ENCODE measurements at places on chromosomes 7 and 10.

- no peak overlapping the region for H3K27ac ChIP-seq
- H3K36me3 ChIP-seq: no peaks in the 10 kb centered on the region
- peaks cover 4% of the 10 kb centered on the region for H3K4me1 ChIP-seq
- DNase-seq: no peak
- no peak overlapping the region for H3K4me3 ChIP-seq
- no peaks in the 10 kb centered on the region for H3K27me3 ChIP-seq
Measured at GRCh38 chr7:979886-980571, 3.0 kb upstream of the CYP2W1 start.

DNA sequence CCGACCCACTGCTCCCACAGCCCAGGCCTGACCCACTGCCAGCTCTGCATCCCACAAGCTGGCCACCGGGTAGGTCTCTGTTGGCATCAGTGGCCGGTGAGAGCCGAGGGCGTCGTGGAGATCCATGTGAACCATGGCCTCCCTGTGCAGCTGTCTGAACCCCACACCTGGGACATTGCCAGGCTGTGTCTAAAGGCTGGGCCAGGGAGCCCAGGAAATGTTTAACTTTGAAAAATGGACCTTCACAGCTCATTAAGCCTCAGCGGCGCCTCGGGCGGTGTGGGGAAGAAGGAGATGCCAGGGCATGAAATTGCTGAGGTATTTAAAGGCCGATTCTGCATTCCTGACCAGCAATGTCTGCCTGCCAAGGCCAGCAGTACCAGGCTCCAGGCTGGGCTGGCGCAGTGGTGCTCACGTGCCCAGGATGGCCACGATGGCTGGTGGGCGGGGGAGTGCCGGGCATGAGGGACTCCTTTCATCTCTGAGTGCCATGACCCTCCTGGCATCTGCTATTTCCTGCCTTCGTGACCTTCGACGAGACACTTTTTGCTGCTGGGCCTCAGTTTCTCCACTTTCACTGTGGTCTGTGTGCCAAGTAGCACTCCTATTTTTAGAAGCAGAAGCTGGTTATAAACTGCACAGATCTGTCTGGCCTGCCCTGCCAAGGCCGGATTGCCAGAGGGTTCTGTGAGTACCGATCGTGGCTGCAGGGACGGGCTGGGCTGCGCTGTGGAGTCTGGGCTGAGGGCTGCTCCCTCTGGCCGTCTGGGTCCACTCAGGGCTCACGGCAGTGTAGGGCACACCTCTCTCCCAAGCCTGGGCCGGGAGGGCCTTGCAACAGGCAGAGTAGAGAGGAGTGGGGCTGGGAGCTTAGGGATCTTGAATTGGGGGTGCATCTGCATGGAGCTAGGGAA is 21.8 kb downstream of the ELFN1 start:
- H3K27ac ChIP-seq: peak overlapping the region; percentile 63
- peaks cover 4% of the 10 kb centered on the region for H3K36me3 ChIP-seq
- H3K4me3 ChIP-seq: no peak overlapping the region
- DNase-seq: no peak
- no peaks in the 10 kb centered on the region for H3K4me1 ChIP-seq

- no peaks in the 10 kb centered on the region for H3K27me3 ChIP-seq
- H3K4me3 ChIP-seq: no peak overlapping the region
- H3K4me1 ChIP-seq: no peaks in the 10 kb centered on the region
Measured at GRCh38 chr10:34959321-34959720, 130.8 kb downstream of the CUL2 start.

DNA sequence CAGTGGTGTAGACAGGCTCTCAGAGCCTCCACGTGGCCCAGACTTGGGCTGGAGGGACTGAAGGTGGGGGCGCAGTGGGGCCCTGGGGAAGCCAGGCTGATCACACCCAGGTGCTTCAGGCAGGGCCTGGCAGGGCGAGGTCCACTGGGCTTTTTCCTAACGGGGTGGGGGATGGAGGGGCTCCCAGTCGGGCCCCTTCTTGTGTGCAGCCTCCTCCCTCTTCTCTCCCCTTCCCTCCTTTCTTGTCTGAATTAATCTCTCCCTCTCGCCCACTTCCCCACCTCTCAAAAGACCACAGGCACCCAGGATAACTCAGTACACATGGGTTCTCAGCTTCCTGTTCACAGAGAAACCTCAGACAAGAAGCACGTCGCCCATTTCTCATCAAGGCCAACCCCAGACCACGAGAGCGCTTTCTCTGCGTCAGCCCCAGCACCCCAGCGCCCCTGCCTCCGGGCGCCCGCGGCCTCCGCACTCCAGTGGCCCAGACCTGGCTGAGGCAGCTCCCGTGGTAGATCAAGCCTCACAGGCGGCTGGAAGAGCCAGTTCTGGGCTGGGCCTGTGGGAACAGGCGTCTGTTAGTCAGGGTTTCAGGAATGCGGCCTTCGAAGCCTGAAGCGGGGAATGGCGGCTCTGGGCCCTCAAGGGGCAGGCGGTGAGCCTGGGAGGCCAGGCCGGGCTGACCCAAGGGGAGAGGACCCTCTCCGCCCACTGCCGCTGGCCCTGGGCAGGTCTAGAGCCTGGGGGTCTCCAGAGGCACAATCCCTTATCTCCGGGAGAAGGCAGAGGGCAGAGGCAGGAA is 50.6 kb downstream of the PWWP2B start:
- no peaks in the 10 kb centered on the region for H3K36me3 ChIP-seq
- H3K27me3 ChIP-seq: no peaks in the 10 kb centered on the region
- H3K4me3 ChIP-seq: no peak overlapping the region
- peaks cover 22% of the 10 kb centered on the region for H3K4me1 ChIP-seq
- H3K27ac ChIP-seq: no peak overlapping the region

GRCh38 chr7:11343818-11344413 is 370.2 kb downstream of the PHF14 start:
- no peaks in the 10 kb centered on the region for H3K36me3 ChIP-seq
- H3K27me3 ChIP-seq: no peaks in the 10 kb centered on the region
- no peak overlapping the region for H3K27ac ChIP-seq
- no peak overlapping the region for H3K4me3 ChIP-seq
- DNase-seq: no peak

DNA sequence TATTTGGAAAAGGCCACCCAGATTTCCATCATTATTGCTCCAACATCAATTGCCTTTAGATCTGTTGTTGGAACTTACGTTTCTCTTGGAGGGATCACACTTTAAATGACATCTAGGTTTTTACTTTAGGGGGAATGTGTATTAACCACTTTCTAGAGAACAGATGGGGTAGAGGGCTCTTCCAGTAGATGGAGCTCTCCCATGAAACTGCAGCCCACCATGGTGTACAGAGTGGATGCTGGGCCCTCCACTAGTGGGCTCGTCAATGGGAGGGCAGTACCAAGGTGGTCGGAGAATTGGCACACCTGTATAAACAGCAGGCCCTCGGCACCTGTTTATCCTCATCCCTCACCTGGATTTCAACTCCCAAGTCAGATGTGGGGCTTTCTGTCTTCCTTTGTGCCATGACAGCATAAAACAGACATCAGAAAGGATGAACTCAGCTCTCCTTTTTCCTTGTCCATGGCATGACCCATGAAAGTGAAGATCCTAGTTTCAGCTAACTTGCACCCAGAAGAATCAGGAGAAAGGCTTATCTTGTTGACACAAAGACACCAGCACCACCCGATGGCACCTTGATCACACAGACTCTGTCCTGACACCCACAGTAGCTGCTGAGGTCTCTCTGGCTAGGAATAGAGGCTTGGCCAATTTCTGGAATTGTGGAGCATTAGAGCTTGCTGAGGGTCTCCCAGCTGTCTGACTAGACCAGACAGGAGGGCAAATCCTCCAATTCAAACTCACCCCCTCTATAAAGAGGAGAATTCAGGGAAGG is 150.5 kb downstream of the CYP26A1 start:
- H3K36me3 ChIP-seq: no peaks in the 10 kb centered on the region
- no peak for DNase-seq
- H3K4me1 ChIP-seq: peaks cover 4% of the 10 kb centered on the region
- no peak overlapping the region for H3K27ac ChIP-seq

- no peak overlapping the region for H3K27ac ChIP-seq
- H3K4me1 ChIP-seq: no peaks in the 10 kb centered on the region
- H3K27me3 ChIP-seq: no peaks in the 10 kb centered on the region
- H3K4me3 ChIP-seq: no peak overlapping the region
- H3K36me3 ChIP-seq: no peaks in the 10 kb centered on the region
Measured at GRCh38 chr10:77231884-77232610, 405.6 kb downstream of the KCNMA1 start.

GRCh38 chr7:69714886-69715576 is 116.8 kb downstream of the AUTS2 start:
- no peak overlapping the region for H3K4me3 ChIP-seq
- no peak for DNase-seq
- H3K36me3 ChIP-seq: no peaks in the 10 kb centered on the region
- H3K27me3 ChIP-seq: no peaks in the 10 kb centered on the region
- no peak overlapping the region for H3K27ac ChIP-seq
- H3K4me1 ChIP-seq: peaks cover 6% of the 10 kb centered on the region

GRCh38 chr7:1979591-1980560 is 252.9 kb downstream of the MAD1L1 start:
- no peak for DNase-seq
- H3K4me3 ChIP-seq: no peak overlapping the region
- H3K27ac ChIP-seq: no peak overlapping the region
